ENCODE measurements at places on chromosomes 1 and 21.

- DNase-seq, result no peak
Observed at GRCh38 chr1:119840745-119841144, 29.5 kb upstream of the REG4 start.

DNA sequence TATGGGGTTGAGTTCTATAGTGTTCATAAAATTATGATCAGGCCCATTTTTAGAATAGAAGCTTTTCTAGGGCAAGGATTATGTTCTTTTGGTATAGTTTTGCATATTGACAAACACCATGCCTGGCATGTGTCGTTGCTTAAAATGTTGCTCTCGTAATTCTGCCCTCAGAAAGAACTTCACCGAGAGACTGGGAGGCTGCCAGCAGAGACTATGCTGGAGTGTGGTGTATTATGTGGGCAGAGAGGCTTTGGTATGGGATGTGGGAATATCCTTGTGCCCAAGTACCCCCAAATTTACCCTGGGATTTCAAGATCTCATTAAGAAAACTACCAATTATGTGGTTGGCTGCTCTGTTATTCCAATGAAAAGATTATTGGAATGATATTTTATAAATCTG is 27.9 kb downstream of the PGM1 start:
- no peak for DNase-seq

DNA sequence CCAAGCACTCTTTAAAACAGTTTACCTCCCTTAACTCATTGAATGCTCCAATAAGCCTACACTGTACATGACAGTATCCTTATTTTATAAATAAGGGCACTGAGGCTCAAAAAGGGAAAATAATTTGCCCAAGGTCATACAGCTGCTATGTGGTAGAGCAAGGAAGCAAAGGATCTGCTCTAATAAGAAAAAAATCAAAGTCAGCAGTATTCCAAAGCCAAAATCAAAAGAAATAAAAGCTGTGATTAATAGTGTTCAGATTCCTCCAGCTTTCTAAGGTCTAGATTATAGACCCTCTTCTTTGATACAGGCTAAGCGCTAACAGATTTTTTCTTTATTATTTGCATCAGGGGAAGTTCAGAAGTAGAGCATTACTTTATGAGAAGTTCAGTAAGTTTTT is 39.3 kb downstream of the IL12RB2 start:
- DNase-seq, result no peak

DNA sequence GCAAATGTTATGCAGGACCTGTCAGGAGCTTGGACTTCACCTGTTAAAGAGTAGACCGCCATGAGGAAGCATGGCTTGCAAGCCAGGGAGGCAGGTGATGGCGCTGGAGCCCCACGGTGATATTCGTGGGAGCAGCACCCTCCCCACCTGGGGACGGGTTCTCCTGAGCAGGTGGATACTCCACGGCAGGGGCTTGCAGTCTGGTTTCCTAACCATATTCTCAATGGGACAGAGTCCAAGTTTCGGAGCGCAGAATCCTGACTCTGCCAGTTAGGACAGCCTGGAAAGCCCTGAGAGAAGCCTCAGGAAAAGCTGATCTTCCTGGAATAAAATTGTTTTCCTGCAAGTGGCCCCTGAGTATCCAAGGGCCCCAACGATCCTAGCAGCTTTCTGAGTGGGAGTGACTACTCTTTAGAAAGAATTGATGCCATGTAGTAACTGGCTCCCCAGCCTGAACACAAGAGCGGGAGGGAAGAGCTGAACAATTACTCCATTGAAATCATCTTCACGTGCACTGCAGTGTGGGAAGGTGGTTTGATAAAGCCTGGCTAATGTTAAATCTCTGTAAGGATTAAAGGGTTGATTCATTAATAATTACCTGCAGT is 146.3 kb upstream of the RAB4A start:
- DNase-seq, result no peak

DNA sequence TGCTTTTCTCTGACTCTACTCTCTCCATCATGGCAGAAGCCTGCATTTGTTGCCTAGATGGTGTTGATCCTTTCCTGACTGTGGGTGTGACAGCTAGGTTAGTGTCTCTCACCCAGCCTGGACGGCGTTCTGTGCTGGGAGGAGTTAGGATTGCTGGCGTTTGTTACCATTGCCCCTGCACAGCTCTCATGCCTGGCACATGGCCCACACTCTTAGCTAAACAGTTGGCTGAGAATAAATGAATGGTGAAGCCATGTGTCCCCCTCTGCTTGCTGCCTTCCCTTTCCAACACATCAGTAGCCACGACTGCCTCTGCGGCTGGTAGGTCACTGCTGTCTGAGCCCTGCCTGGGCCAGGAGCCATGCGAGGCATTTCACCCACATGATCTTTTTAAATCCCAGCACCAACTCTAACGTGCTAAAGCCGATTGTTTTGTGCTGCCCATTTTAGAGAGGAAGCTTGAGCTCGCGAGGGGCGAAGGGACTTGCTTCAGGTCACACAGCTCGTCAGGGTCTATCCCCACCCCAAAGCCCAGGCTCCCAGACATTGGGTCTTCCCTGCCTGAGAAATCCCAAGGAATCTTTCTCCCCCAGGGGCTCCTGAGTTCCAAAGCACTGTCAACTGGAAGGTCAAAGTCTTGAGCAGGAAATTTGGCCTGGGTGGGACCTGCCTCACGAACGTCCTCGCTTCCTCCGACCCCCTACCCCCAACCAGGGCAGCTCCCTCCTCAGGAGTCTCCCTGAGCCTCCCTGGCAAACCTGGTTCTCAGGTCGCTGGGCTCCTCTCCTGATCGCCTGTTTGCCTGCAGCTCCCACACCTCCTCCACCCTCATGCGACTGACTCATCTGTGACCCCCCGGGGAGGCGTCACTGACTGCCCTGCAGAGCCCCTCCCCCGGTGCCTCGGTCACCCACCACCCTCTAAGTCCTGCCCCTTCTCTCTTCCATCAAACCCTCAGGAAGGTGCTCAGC is 271.7 kb upstream of the C1orf174 start:
- no peak for DNase-seq

DNA sequence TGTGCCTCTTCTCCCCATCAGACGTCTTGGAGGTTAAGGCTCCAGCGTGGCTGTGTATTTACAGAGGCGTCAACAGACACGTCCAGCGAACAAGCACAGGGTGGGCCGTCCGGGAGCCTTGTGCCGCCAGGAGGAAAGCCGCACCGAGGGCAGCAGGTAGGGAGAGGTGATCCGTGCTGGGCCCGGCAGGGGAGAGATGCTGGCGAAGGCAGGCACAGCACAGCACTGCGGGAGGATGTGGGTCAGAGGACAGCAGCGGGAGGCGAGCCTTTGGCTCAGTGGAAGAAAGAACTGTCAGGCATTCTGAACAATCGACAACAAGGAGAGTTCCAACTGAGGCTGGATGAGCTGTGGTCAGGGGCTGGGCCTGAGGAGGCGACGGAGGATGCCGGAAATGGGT is 144.1 kb upstream of the TNR start:
- DNase-seq, result no peak

GRCh38 chr1:229015806-229016205 is 255.1 kb upstream of the RAB4A start:
- no peak for DNase-seq

GRCh38 chr1:156930483-156930882 is 10.1 kb downstream of the LRRC71 start:
- DNase-seq, result no peak

GRCh38 chr1:207060596-207060995 is 7.5 kb downstream of the PFKFB2 start:
- no peak for DNase-seq

GRCh38 chr1:100552031-100552430 is 14.1 kb downstream of the GPR88 start:
- DNase-seq, result no peak

DNA sequence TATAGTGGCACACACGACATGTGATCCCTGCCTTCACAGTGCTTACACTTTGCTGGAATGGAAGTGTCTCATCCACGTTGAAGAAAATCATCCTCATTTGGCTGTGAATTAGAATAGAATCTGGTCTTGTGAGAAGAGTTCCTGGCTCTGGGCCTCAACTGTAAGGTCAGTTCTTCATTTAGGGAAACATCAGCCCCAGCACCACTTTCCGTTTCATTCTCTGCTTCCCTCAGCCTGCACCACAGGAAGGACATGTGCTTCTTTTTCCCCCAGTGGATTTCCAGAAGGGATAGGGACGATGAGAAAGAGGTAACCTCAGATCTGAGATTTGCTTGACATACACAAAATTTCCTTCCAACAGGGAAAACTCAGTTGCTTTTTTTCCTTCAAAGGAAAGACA is 3.7 kb upstream of the ALX3 start:
- DNase-seq, result no peak

- no peak for DNase-seq
Observed at GRCh38 chr1:78408192-78408591, 82.6 kb upstream of the PTGFR start.

DNA sequence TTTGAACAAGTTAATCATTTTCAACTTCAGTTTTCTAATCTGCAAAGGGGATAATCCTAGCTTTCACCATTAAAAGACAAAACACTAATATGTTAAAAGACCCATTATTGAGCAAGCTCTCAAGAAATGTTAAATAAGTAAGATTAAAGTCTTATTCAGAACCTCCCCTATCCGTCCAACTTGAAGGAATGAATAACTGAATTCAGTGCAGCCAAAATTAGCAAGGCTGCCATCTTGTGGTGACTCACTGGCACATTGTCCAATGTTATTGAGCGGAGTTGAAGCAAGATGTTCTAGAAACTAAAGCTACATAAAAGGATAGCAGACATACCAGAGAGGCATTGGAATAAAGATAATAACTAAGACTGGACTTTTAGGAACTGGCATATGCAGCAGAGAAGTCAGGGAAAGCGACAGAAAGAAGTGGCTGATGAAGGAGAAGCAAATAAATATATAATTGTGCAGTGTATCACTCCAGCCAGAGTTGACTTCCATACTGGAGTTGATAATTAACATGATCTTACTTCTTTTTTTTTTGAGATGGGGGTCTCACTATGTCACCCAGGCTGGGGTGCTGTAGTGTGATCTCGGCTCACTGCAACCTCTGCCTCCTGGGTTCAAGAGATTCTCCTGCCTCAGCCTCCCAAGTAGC is 8.2 kb upstream of the CAP1 start:
- peak; percentile 29 for DNase-seq

DNA sequence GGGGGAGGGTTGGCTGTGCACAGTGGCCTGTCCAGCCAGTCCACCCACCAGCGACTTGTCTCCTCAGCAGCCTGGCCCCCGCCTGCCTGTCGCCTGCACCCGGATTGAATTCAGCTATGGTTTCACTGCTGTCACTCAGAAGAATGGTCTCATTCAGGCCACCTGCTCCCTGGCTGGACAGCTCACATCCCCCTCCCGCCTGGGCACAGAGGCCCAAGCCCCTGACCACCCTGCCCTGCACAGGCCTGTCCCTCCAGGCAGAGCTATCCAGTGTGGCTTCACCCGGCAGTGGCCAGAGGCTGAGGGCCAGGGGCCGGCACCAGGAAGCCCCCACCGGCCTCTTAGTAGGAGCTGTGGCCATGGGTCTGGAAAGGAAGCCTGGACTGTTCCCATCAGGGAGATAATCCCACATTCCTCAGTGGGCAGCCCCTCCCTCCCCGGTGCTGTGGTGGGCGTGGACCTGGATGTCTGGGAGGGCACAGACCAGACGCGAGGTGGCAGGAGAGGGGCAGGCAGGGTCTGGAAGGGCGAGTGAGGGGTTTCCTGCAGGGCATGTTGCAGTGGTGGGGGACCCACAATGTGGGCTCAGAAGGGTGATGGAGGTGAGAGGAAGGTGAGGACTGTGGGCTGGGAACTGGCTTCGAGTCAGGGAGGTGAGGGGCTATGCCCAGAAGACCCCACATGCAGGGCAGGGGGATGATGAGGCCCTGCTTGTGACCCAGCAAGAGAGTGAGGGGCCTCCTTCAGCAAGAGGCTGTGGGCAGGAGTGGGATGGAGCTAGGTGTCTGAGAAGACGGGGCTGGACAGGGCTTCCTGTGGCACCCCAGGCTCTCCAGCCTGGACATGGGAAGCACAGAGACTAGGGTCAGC is 30.4 kb downstream of the WNT9A start:
- no peak for DNase-seq

GRCh38 chr1:39575191-39576015 is 1.2 kb downstream of the PABPC4 start:
- DNase-seq, result no peak

GRCh38 chr1:161770250-161770649 is 4.1 kb downstream of the ATF6 start:
- no peak for DNase-seq

- no peak for DNase-seq
Observed at GRCh38 chr1:201883786-201884185, 4.9 kb upstream of the SHISA4 start.

GRCh38 chr21:16040601-16041000 is 310.8 kb downstream of the USP25 start:
- no peak for DNase-seq

DNA sequence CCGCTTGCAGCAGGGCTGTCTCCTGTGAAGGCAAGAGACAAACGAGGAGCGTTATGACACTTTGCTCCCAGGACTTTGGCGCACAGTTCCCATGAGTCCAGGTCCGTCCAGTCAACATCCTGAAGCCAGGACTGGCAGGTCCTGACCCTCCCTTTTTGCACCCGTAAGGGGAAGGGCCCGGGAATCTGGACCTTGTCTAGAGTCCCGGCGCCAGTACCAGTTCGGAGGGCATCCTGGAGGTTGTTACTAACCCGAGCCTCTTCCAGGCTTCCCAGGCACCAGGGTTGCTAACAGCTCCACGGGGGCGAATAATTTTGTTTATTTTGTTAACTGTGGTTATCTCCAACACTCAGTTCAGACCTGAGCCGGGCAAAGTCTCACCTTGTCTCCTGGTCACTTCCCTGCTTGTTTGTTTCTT is 682 bp upstream of the RWDD3 start:
- no peak for DNase-seq

DNA sequence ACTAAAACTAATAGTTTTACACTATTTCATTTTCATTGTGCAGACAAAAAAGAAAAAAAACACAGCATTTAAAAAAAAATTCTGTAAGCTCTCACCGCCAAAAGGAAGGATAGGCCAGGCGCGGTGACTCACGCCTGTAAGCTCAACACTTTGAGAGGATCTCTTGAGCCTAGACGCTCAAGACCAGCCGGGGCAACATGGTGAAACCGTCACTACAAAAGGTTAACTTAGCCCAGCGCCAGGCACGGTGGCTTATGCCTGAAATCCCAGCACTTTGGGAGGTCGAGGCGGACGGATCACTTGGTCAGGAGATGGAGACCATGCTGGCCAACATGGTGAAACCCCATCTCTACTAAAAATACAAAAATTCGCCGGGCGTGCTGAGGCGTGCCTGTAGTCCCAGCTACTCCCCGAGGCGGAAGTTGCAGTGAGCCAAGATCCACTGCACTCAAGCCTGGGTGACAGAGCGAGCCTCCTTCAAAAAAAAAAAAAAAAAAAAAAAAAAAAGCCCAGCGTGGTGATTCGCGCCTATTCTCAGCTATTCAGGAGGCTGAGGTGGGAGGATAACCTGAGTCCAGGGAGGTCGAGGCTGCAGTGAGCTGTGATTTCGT is 14.3 kb upstream of the SPEN start:
- DNase-seq, result no peak

- DNase-seq, result no peak
Observed at GRCh38 chr1:106910798-106911197, 145.7 kb upstream of the PRMT6 start.

DNA sequence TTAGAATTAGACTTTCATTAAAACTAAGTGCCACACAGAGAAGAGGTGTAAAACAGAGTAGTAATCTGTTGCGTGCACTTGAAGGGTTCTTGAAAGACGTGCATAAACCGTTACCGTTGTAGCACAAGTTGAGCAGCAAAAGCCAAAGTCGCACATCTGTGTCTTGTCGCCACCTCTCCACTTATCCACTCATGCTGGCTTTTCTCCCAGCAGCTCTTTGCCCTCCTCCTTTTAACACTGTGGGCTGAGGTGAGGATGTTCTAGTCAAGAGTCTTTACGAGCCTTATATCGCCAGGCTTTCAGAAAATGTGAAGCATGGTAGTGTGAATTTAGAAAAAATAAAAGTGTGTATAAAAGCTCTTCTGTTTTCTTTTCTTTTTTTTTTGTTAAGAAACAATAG is 48.0 kb downstream of the NR5A2 start:
- no peak for DNase-seq
